Stimulated activated CD4-positive, alpha-beta T cell treated with anti-CD3 and anti-CD28 coated beads, TNF-alpha, amount 100 ng/mL, for 1 hour (primary cell): ENCODE measurements at places on chromosomes 2 and 18.

GRCh38 chr2:88182721-88183120, 12.6 kb downstream of the THNSL2 start:
- DNase-seq, result no peak

DNA sequence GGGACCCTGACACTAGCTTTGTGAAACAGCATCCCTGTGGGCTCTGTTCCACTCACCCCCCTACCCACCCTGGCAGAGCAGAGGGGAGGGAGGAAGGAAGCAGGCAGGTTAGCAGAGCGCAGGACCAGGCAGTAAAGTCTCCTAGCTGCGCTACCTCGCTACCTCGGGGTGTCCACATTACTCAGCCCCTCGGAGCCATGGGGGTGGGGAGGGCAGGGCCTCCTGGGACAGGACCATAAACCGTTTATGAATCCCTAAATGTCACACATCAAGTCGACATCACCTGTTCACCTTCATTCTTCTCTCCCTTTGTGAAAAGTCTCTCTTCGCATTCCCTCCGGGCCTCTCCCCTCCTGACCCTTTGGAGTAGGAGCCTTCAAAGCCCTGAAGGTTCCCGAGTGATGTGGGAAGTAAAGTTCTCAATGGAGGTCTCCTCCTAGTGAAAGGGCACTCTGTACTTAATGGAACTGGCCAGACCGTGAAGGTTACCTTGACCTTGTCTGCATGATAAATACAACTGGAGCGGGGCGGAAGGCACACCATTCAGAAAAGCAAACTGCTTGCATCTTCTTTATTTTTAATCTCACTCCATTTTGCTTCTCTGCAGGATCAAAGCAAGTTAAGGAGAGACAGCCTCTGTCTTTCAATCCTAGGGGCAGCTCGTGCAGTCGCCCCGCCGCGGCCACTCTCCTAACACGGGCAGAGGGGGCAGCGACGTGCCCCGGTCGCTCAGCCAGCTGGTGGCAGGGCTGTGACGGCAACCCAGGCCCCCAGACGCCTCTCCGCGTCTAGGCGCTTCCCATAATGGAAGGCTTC, 23.7 kb upstream of the SMAD7 start:
- no peak for DNase-seq

DNA sequence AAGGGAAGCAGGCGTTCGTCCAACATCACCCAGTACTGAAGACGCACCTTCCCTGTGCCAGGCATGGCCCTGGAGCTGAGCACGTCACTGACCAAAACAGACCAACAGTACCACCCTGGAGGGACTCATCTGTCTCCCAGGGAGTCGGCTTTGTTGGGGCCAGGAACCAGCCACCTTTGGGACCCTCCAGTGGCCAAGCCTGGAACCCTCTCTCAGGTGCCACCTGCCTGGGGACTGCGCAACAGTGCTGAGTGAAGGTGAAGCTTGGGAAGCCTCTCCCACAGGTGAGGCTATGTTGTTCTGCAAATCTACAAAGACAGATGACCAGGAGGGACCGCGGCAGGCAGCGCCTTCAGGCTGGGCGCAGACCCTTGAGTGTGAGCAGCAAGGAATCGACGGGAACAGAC, 91.4 kb upstream of the OTOS start:
- no peak for DNase-seq

DNA sequence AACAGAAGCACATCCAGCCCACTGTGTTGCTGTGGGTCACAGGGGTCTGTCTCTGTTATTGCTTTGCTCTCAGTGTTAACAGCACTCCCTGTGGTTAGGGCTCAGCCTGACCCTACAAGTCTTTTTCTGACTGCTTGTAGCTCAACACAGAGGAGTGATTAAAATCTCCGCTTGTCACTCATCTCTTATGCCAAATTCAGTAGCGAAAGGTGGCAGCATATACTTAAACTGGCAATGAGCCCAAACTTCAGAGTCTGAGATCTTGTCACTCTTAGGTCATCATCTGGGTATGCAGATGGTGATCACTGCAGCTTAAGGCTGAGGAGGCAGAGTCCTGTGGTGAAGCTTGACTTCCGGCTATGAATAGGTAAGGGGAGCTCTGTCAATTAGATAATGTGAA, 63.3 kb upstream of the CSRNP3 start:
- no peak for DNase-seq

- DNase-seq, result no peak
These were observed 59.7 kb downstream of the MAP4K3 start for GRCh38 chr2:39377226-39377939.

- no peak for DNase-seq
These were observed 221.1 kb downstream of the ANAPC1 start for GRCh38 chr2:111662771-111663470.

GRCh38 chr2:63578767-63579166, 9.5 kb downstream of the WDPCP start:
- DNase-seq, result no peak

DNA sequence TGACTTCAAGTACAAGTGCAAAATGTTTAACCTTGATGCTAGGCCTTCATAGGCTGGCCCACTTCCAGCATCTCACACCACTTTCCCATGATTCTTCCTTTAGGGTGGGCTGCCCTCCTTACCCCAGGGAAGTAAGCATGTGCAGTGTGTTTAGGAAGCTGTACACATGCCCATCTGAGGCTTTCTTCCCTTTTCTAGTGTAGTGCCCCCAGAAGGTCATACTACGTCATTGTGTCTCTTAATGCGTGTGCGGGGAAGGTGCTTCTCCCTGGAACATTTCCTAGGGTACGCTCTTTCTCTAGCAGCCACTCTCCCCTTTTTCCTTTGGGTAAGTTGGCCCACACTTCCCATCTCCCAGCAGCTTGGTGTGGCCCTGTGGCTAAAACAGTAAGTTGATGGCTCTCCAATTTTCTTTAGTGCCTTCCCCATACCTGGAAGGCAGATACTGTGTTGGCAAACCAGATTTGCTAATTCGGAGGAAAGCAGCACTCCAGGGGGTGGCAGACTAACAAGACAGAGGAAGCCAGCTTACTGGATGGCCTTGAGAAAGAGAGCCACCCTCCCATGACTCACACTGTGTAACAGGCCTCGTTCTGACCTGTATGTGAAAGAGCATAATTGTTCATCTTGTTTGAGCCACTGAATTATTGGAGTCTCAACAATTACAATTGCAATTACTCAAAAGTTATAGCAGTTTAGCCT, 1.1 kb upstream of the SULT6B1 start:
- DNase-seq, result no peak

- DNase-seq, result no peak
These were observed 226.0 kb upstream of the SLC35G4 start for GRCh38 chr18:11383381-11383780.

DNA sequence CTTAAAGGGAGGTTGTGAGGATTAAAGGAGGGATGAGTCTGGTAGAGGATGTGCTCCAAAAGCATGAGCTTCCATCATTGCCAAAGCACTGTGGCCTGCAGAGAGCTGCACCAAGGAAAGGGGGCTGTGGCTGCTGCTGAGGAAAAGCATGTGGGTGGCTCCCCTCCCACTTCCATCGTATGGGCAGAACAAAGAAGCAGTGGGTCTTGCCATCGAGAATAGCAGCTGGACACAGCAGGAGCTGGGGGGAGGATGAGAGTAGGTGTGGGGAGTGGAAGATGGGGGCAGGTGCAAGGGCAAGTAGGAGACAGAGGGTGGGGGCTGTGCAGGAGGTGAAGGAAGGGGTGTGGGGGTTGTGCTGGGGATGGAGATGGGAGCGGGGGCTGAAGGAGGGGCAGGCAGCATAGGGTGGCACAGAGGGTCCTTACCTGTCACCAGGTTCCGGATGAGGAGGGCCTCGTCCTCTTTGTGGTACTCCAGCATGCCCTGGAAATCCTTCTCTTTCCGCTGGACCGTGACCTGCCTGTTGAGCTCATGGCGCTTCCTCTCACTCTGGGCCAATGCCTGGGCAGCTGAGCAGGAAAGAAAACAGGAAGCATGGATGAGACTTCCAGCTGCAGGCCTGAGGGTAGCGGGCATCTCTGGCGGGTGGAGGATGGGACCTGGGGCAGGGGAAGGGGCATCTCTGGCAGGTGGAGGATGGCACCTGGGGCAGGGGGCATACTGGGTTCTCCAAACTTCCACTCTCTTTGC, 33.6 kb upstream of the ACAA2 start:
- DNase-seq, result no peak

DNA sequence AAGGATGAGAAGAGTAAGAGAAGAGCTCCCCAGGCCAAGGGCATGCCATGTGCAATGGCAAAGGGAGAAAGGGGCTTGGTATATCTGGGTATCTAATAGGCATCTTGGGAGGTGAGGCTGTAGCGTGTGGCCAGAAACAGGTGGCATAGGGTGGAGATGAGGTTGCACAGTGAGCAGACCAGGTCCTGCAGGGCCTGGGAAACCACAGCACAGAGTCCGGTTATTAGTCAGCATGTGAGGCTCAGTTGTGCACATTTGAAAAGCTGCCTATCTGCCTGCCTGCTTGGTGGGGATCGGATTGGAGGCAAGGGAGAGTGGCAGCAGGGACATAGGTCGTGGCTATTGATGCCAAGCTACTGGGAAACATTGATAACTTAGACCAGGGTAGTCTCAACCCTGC, 190.6 kb downstream of the TPGS2 start:
- no peak for DNase-seq

DNA sequence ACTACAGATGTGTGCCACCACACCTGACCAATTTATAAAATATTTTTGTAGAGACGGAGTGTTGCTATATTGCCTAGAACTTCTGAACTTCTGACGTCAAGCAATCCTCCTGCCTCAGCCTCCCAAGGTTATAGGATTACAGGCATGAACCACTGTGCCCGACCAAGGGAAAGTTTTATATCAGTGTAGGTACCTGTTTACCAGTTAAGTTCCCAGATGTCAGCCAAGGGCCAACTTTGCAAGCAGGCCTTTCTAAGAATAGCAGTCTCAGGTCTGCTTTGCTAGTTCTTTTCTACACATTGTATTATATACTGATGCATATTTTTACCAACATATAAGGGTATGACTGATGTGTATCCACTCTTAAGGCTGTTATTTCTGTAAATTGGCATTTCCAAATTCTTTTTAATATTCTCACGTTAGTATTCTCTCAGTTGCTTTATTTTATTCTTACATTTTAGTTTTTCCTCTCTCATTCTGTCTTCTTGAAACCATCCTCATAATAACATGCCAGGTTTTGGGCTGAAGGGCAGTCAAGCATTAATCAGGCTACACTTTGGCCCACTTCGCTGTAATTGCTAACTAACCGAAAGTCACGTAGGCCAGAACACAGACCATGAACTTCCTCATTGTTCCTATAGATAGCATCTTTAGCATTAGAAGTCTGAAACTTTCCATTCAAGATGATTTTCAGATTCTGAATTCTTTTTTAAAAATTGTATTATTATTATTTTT, 25.0 kb upstream of the CXXC1 start:
- DNase-seq, result no peak

GRCh38 chr2:218002845-218003180, at the start of gene TNS1:
Gene TNS1, minus strand, starts transcription at chr2:218002995. Its CDS starts 123 bp downstream, at chr2:218002872.
- DNase-seq, result no peak

GRCh38 chr18:31667185-31667584, 17.2 kb downstream of the B4GALT6 start:
- DNase-seq, result no peak
